SIG-M5 (cell line): ENCODE measurements at places on chromosomes 5 and 9.

GRCh38 chr5:31064215-31064614 lies 129.3 kb upstream of the CDH6 start:
- no peak for DNase-seq

- no peak for DNase-seq
These were observed 10.4 kb downstream of the SMIM3 start for GRCh38 chr5:150788977-150789376.

GRCh38 chr5:9105851-9106250 lies 440.0 kb downstream of the SEMA5A start:
- no peak for DNase-seq

DNA sequence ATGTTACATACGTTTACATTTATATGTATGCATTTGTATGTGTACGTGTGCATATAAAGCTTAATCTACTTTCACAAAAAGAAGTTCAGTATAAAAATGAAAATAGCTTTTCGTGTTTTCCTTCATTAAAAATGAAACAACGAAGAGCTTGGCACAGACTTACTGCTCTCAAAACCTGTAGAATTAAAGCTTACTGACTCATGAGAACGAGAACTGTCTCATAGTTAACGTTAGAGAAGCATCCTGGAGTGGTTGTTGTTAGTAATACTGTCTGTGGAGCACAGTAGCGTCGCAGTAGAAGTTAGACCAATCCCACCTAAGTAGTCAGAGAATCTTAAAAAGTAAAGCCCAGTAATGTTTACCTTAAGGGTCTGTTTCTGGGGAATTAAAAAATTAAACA lies 1.3 kb downstream of the MAT2B start:
- no peak for DNase-seq

DNA sequence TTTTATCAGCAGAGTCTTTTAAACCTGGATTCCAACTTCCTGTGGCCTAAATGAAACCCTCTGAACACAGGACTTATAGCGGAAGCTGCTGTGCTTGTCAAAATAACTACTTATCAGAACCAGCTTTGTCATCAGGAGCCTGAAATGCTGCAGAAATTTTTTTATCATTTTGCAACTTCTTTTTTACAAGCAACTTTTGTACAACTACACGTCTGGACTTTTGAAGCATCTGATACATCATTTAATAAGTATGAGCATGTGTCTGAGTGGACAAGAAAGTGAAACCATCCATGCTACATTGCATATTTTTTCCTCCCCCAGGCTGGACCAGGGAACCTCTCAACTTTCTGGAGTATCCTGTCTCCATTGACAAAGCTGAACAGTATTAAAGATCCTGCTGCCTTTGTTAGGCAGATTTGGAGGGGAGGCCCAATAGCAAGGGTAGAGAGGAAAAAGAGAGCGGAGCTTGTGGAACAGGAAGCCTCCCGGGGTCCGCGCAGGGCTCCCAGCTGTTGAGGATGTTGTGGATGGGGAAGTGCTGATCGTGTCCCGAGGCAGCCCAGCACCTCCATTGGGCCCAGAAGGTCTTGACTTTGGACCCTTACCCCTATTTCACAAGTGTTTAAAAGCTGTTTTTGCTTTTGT lies 196.6 kb downstream of the MSX2 start:
- no peak for DNase-seq

DNA sequence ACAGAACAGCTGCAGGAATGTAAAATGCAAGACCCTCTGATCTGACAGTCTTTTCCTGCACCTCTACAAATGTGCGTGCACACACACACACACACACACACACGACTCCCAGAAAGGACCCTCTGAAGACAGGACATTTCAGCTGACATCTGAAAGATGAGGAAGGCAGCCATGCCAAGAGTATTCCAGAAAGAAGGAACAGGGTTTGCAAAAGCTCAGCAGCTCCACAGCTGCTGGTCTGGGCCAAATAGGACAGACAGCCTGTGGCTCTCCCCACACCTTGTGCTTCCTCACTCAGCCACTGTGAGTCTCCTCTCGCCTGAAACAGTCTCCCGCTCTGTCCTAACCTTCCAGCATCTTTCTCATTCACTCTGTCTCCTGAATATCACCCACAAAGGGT lies 189.0 kb downstream of the PALM2AKAP2 start:
- DNase-seq, result no peak

DNA sequence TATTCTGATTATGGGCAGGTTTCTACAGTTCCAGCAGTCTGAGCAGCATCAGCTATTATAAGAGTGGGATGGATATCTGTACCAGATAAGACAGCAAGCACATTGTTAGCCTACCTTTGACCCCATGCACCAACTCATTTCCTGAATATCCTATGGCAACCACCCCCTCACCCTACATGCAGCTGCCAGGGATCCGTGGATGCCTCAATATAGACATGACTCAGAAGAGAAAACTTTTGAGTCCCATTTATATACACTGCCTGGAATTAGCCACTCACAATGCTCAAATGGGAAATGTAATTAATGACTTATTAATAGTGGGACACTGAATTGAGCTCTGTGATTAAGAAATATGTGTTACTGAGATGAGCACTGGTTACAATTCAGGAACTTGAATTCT lies 124.4 kb downstream of the SSBP2 start:
- no peak for DNase-seq

DNA sequence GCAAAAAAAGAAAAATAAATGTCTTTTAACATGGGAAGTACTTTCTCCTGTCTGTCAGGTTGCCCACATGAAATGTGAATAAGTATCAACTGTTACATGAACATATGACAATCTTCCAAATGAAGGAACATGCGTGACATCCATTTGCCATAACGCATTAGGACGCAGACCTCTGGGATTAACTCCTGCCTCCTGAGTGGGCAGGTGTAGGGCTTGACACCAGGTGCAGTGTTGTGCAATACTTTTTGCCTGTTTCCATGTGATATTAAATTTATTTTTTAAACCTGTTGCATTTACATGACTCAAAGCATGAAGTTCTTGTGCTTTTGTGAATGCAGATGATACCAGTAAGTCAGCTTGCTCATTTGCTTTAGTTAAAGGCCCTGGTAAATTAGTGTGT lies 8.7 kb upstream of the TMEM141 start:
- no peak for DNase-seq

DNA sequence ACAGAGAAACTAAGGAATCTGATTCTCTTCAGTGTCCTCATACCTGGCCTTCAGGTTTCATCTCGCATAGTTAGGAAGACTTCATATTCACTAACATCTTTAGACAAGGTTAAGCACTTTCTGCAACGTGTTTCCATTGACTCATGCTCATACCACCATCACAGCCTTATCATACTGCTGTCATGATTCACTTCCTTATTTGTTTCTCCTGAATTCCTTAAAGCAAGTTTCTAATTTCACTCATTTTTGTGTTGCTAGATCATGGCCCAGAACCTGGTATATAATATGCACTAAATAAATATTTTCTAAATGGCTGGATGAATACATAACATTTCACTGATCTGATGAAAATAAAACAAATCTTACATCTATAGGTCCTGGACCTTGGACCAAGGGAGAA lies 472.9 kb downstream of the PRELID2 start:
- no peak for DNase-seq

GRCh38 chr9:87372356-87372851 lies 125.3 kb upstream of the DAPK1 start:
- DNase-seq, result no peak

GRCh38 chr5:135869935-135870334 lies 25.7 kb downstream of the IL9 start:
- DNase-seq, result no peak

DNA sequence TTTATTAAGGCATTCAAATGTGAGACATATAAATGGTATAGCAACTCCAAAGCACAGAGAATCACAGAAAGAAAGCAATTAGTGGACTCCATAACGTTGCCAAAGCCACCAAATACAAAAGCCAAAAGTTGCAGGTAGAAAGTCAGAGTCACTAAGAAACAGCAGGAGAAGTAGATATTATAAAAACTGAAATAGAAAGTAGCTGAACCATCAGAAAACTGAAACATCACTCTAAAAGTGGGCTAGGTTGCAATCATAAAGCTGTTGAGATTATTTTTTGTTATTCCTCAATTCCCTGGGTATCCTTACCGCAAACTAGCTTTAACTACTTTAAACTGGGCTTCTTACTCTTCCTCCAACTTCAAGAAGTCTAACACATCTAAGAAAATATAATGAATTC lies 108.1 kb upstream of the ARRDC3 start:
- no peak for DNase-seq

DNA sequence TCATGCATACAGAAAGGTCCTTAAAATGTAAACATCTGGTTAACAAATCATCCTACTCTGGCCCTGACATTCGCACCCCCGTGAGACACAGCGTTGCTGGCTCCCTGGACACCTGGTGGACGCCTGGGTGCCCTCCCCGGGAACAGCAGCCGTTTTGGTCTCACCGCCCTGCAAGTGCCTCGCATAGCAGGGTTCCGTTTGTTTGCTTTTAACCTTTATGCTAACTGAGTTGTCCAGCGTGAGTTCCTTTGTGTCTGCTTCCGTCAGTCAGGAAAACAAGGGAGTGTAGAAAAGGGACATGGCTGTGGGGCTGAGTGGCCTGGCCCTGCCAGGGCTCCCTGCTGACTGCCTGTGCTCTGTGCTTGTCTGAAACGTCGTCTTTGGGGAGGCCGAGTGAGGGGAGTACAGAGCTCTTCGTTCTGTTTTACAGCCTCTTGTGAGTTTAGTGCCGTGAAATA lies 91.8 kb upstream of the CACNA1B start:
- DNase-seq, result no peak

- DNase-seq, result no peak
These were observed 26.5 kb downstream of the HMCN2 start for GRCh38 chr9:130292106-130292505.

DNA sequence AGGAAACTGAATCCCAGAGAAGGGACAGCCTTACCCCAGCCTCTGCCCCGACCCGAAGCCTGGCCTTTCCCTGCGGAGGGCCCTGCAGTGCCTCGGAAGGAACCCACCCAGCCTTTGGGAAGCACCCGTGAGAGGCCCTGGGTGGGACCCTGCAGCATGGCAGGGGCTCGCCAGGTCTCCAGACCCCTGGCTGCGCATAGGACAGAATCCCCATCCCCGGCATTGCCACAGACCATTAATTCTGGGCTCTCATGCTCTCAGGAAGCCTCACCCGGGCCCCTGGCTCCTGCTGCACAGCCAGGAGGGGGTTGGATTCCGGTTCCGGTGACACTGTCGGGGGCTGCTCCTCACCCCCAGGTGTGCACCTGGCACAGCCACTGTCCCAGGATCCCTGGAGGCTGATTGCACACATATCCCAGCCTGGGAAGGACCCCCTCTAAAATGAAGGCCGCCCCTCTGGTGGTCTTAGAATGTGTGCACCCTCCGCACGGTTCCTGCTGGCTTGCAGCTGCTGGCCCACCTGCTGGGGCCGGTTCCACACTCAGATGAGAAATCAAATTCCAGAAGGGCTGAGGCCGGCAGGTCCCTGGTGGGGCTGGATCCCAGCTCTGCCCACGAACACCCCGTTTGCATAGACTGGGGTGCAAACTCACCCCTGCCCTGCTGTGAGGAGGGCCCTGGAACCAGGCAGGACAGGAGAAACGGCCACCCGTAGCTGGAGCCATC lies 4.7 kb downstream of the EGFL7 start:
- DNase-seq, result no peak

DNA sequence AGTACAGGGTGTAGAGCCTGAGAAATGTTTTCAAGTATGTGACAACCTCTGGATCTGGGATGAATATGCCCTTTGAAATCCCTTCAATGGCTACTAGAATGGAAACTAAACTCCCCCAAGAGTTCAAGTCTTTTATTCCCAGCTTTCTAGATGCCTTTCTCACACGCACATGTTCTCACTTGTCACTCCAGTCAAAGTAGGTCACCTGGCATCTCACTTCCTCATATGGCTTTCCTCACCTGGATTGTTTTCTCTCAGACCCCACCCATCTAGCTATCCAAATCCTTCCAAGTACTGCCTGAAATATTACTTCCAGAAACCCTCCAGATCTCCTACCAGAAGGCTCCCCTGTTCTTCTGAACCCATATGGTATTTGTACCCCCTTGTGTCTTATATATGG lies 615.4 kb upstream of the KLF4 start:
- no peak for DNase-seq

- DNase-seq, result peak; percentile 94
These were observed 6.8 kb upstream of the CEP120 start for GRCh38 chr5:123429993-123430392.

DNA sequence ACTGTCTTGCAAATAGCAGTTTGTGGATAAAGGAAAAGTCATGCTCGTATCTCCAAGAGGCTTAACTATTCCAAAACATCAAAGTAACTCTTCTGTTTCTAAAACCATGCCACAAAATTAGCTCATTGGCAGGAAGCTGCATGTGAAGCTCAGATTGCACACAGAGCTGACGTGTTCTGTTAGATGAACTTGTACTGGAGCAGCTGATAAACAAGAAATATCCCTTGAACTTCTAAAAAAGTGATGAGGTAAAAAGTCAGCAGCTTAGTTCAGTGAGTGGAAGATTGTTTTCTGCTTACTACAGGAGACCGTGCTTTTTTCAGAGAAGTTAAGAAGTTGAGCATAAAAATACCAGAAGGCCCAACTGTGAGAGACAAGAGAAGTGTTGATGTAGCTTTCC lies 113.2 kb downstream of the SLC12A2 start:
- DNase-seq, result no peak
